ENCODE measurements at places on chromosomes 11 and 22.

DNA sequence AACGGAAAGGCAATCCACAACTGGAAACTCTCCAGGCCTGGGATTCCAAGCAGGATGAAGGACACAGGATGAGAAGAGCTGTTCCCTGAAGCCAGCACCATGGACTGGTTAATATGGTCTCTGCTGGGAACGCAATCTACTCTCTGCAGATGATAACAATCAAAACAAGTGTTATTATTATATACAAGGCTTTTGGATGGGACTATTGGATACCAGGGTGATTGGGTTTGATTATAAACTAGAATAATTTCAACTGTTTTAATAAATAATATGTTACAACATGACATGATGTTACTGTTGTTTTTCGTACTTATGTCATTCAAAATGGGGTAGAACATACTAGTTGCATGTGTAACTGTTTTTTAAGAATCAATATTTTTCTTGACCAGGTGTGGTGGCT lies at the start of gene OR52R1:
OR52R1 (minus strand) TSS at position 101 of the 400 bp plus-strand sequence; CDS start at position 101, 0 bp downstream.
- DNase-seq = no peak

DNA sequence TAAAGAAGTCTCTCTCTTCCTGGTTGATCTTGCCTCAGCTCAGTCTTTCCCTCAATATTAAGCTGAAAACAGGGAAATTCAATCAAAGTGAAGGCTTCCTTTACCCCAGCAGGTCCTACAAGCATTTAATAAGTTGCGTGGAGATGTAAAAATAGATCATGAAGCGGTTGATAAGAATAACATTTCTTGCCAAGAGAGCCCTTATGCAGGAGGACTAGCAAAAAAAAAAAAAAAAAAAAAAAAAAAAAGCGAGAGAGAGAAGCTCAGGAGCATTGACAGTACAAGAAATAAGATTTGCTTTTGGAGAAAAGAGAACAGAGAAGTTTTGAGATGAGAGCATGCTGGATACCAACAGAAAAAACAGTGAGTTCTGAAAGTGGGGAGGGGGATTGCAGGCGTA lies 112.2 kb upstream of the CLMP start:
- no peak for DNase-seq

DNA sequence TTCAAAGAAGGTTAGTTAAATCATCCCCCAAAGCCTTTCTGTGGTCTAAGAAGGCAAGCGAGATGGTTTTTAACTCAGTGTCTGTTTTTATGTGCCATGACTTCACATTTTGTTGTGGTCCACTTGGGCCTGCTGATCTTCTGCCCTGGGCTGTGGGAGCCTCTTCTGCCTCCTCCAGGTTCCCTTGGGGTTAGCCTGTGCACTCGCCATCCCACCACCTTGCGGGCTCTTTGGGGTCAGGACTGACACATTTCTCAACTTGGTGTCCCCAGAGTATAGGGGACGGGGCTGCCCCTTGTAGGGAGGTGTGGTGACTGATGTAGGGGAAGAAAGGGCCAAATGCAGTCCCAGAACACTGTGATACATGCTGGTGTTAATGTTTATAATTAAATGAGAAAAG lies 207.0 kb downstream of the TBC1D22A start:
- DNase-seq = no peak

DNA sequence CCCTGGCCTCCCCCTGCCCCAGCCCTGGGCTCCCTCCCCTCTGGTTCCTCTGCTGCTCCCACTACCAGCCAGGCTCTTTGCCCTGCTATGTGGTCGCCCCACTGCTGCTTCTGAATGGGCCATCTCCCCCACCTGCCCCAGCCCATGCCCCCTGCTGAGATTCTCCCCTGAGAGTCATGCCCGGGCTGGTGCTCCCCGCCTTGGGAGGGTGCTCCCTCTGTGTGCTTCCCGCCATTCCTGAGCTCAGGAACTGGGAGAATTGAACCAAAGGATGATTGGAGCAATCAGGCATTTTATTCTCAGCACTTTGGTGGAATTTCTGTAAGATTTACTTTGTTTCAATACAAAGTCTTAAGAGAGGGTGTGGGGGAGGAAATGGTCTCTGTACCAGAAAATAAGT lies 6.8 kb downstream of the APOBEC3D start:
- DNase-seq = no peak

DNA sequence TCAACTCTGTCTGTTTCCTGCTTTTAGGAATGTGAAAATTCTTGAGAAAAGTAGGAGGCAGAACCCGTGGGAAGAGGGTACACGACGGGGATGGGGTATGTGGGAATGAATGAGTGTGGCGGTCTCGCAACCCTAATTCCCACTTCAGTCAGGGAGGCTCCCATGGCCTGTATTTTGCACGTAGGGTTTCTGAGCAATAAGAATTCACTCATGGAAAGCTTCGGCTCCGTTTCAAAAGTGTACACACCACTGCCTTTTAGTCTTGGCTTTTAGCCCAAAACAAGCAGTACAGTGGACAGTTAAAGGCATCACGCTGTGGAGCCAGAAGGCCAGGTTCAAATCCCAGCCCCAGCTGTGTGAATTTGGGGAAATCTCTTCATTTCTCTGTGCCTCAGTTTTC lies 116.7 kb downstream of the MN1 start:
- DNase-seq = no peak

DNA sequence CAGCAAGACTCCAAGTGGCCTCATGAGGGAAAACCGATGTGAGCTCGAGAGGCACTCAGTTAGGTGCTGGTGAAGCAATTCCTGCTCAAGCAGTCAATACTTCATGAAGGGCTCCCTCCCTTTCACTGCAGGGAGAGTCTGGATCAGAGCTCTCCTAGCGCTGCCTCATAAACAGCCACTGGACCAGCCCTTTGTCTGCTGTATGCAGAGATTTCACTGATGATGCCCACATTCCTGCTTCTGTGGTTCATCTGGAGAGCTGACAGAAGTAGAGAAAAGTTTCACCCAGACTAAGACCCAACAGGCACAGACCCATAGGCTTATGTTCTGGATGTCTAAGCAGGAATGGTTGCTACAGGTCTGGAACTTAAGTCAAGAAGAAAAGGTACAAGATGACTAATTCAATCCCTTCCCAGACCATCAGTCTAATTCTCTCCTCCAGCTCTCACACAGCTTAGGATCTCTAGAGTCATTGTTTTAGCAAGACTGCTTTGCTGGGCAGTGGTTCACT lies 4.0 kb downstream of the UCP2 start:
- DNase-seq = no peak
